ENCODE measurements at places on chromosomes 6 and 20.

DNA sequence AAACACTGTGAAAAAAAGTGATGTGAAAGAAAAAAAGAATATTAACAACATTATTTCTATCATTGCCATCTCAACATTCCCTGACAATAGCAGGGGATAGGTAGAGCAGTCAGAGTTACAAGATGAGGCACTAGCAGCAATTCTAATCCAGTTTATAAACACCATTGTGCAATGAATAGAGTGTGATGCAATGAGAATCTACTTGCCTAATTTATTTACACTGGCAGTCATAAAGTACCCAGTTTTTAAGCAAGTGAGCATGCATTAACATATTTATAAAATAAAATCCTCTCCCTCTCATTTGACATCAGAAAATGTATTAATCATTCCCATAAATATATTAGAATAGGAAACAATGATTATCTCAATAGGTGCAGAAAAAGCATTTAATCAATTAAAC, 2.5 kb upstream of the MANEA start:
- DNase-seq = peak; percentile 6

GRCh38 chr6:129634411-129635230, 75.4 kb downstream of the ARHGAP18 start:
- no peak for DNase-seq

- peak; percentile 16 for DNase-seq
Measured at GRCh38 chr6:44297063-44298038, 15.8 kb downstream of the AARS2 start.

DNA sequence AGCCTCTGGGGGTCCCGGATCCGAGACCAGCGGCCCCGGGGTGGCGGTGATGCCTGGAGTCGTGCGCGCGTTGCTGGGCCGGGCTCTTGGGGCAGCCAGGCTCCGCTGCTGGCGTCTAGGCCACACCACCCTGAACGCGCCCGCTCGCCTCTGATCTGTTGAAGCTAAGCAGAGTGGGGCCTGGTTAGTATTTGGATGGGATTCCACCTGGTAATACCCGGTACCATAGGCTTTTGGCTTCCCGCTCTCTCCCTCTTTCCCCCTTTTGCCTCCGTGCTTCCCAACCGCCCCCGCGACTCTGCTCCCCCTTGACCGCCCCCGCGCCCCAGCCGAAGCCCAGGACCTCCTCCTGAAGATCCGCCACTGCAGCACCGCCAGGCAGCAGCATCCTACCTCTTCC, 1383.5 kb upstream of the DEFB115 start:
- DNase-seq = no peak

DNA sequence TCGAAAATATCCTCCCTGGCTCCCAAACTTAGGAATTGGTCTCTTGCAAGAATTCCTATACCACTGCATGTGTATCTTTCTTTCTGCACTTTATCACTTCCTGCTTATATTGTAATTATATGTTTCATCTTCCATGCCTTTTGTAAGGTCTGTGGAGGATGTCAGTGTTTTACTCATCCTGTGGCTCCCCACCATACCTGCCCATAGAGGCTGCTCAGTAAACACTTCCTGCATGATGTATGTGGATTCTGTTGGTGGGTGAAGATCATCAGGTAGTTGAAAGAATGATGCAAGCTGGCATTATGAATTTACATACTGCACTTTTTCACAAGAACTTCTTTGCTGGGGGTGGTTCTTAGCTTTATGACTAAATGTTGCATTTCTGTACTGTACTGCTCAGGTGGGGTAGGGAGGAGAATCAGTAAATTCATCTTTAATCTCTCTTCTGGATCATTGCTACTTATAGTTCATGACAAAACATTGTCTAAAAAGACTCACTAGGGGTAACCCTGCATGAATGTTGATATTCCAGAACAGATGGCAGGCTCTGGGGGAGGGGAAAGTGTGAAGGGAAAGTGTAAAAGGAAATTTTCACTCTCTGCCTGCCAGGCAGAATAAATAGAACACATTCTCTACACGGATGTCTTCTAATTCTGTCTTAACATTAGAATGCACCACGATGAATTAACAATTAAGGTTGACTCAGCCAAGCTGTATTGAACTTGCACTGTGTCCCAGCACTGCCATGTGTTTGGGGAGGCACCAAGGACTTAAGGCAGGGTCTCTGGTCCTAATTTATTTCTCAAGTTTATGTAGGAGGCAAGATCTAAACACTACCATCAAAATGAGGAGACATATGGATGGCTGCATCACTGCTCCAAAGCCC, 36.0 kb upstream of the KLHL31 start:
- no peak for DNase-seq

- no peak for DNase-seq
Measured at GRCh38 chr6:36052097-36052496, 24.5 kb downstream of the MAPK14 start.

- DNase-seq = no peak
Measured at GRCh38 chr6:132998418-132998817, 184.0 kb downstream of the RPS12 start.

DNA sequence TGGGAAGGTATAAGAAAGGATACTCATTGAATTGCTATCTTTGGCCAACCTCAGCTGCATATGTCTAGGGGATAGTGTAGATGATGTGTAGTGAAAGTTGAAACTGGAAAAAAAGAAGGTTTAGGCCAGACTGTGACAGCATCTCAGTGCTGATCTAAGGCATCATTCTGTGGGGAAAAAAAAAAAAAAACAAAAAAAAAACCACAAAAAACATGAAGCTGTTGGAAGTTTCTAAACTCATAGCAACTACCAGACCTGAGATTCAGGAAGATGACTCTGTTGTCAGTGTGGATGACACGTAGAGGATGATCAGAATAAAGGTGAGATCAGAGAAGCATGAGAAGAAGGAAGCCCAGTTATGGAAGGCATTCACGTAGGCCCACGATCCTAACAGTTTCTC, 100.8 kb upstream of the CNKSR3 start:
- no peak for DNase-seq

DNA sequence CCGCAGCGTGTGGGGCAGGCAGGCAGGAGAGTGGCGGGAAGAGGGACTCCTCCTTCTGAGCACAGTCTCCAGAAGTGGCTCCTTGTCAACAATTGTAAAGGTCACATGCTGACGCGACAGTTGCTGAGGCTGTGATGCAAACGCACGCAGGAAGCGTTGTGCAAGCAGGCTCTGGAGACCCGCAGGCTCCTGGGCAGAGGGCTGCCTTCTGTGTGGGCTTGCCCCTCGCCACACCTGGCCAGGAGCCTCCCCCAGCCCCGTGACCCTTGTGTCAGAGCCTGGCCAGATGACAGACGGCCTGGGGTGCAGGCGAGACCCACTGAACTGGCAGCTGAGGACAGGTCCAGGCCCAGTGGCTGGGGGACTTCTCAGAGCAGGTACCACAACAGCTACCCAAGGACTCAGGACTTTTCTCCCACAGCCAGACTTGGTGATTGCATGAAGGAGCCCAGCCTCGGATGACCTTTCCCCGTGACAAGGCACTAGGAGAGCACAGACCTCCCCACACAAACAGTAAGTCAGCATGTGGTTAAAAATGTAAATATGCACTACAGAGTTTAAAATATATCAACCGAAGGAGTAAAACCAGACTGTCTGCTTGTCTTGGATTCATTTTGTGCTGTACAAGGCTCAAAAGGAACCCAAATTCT, 222.1 kb upstream of the RREB1 start:
- no peak for DNase-seq

DNA sequence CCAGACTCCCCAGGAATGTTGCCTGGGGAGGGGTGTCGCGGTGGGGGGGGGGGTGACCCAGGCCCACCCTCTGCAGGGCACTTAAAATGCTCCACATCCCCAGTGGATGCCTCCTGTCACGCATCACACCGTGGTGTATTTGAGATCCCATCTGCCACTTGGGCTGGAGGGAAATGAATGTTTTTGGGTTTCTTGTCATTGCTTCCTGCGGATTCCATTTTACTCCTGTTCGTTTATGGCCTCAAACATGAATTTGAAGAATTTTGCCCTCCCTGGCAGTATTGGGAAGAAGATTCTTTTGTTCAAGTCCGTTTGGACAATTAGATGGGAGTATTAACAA, 544 bp upstream of the KHDC1 start:
- DNase-seq = no peak

DNA sequence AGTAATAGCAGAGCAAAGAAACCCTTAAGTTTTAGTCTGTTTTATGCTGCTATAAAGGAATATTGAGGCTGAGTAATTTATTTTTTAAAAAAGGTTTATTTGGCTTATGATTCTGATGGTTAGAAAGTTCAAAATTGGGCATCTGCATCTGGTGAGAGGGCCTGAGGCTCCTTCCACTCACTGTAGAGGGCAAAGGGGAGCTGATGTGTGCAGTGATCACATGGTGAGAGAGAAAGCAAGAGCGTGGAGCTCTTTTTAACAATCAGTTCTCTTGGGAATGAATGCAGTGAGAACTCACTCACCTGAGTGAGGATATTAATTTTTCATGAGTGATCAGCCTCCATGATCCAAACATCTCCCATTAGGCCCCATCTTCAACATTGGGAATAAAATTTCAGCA, 36.4 kb upstream of the SAMD3 start:
- DNase-seq = no peak

DNA sequence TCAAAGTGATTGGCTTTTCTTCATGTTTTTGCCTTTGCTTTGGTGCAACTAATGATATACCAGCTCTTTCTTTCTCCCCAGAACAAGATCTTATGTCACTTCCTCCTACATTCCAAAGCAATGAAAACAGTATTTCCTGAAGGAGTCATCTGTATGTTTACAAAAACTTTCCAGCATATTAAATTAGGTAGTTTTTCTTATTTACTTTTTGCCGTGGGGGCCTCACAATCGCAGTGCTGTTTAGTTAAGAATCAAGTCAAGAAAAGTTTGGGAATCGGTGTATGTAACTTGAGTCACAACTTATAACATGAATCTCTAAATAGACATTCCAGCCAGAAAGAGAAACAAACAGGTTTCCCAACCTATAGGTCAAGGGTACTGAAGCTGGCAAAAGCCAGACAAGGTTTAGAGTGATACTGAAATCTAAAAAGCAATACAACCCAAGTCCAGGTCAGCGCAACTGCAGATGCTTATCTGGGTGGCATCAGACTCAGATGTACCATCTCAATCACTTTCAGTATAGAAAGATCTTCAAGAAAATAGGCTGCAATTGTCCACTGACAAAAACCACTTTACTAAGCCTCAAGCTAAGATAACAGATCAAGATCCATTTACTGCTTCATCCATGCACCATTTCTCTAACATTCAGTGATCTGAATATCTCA, 63.6 kb downstream of the IPCEF1 start:
- no peak for DNase-seq

DNA sequence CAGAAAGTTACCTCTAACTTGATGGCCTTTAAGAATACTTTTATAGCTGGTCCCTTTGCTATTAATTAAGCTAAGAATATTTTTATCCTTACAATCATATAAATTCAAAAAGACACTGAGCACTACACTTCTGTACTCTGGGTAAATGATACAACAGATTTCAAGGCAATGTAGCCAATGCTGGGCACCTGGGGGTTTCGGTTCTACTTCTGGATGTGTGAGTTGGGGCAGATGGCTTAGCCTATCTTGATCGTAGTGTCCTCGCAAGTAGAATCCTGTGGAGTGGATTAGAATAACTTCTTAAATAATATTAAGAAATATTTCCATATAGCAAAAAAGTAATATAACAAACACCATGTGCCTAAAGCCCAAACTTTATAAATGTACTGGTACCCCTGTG, 96.9 kb upstream of the NT5E start:
- no peak for DNase-seq

- DNase-seq = peak; percentile 100
Measured at GRCh38 chr6:41072836-41073202, at the start of gene NFYA. NFYA (plus strand) TSS chr6:41072974; CDS start chr6:41079090, 6,116 bp downstream.

DNA sequence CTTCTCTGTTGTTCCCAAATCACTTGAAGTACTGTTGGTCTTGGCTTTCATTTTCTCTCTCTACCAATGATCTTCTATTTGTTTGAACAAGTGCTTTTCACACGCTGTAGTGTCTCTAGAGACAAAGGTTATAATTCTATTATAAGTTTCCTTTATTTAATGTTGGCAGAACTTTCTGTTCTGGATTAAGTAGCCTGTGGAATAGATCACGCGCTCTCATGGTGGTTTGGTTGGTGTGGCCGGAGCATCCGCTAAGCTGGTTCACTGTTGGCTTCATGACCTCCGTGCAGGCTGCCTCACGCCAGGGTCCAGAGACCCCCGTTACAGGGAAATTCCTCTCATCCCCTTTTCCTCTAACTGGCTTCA, 30.9 kb upstream of the KIF25 start:
- no peak for DNase-seq

Data from DMS153 (cell line).